PC-3 (cell line): ENCODE measurements at places on chromosomes 16 and 17. TPM values are rescaled to one million over a fixed set of nuclear protein-coding genes. Genes with fewer than 3 reads are reported as not detected.

GRCh38 chr16:6081320-6081976 is 983.9 kb upstream of the EEF2KMT start:
- no peaks in the 10 kb centered on the region for H3K27me3 ChIP-seq
- no peaks in the 10 kb centered on the region for H3K4me1 ChIP-seq
- no peak overlapping the region for H3K27ac ChIP-seq
- peak; percentile 6 for DNase-seq
- no peaks in the 10 kb centered on the region for H3K36me3 ChIP-seq
- H3K4me3 ChIP-seq, result no peak overlapping the region

DNA sequence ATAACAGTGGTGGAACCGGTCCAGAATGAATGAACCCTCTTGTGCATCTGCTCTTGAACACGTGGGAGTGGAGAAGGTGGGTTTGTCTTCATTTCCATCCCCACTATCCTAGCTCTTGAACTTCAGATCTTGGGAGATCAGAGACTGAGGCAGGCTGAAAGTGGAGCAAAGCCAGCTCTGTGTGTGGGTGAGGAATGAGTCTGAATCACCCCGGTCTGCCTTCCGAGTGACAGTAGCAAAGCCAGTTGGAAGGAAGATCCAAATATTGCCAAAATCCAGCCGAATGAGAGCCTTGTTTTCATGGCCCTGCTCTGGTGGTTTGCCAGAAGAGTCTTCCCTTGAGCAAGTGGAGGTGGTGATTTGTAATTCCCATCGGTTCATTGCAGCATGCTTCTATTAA is 29.0 kb upstream of the ASIC2 start:
- no peak overlapping the region for H3K27ac ChIP-seq
- DNase-seq, result no peak
- H3K4me1 ChIP-seq, result no peaks in the 10 kb centered on the region
- peaks cover 15% of the 10 kb centered on the region; the same call in 1 of the 2 replicates for H3K27me3 ChIP-seq
- H3K36me3 ChIP-seq, result no peaks in the 10 kb centered on the region

DNA sequence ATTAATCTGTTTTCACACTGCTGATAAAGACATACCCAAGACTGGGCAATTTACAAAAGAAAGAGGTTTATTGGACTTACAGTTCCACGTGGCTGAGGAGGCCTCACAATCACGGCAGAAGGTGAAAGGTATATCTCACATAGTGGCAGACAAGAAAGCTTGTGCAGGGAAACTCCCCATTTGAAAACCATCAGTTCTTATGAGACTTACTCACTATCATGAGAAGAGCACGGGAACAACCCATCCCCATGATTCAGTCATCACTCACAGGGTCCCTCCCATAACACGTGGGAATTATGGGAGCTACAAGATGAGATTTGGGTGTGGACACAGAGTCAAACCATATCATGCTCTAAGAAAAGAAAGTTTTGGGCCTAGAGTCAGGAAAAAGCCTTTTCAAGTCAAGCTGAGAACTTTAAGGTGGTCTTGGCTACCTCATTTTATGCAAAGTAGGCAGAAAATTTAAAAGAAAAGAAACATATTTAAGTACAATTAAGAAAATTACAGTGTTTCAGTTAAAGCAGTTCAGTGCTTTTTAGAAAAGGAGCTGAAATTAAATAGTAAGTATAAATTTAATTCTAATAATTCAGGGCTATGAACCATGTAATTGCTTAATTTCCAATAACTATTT is 24.9 kb upstream of the CRYM start:
- H3K27me3 ChIP-seq, result no peaks in the 10 kb centered on the region
- no peaks in the 10 kb centered on the region for H3K36me3 ChIP-seq
- peak; percentile 69 for DNase-seq
- peak overlapping the region; percentile 81; the same call in 1 of the 2 replicates for H3K4me3 ChIP-seq
- H3K27ac ChIP-seq, result peak overlapping the region; percentile 75

The DOC2B gene
- total RNA-seq, result 0.46 and 0.69 TPM in 2 replicates

- H3K27ac ChIP-seq, result no peak overlapping the region
- H3K36me3 ChIP-seq, result no peaks in the 10 kb centered on the region
- no peak overlapping the region for H3K4me3 ChIP-seq
- no peaks in the 10 kb centered on the region for H3K4me1 ChIP-seq
Measured at GRCh38 chr16:50521246-50521900, 26.8 kb upstream of the NKD1 start.

The AOC3 gene
- total RNA-seq, result 0.26 and 0.35 TPM in 2 replicates

GRCh38 chr17:40936437-40936971 is 942 bp downstream of the KRT23 start:
- DNase-seq, result no peak
- no peak overlapping the region for H3K27ac ChIP-seq
- H3K27me3 ChIP-seq, result no peaks in the 10 kb centered on the region
- no peak overlapping the region for H3K4me3 ChIP-seq
- H3K4me1 ChIP-seq, result no peaks in the 10 kb centered on the region
- no peaks in the 10 kb centered on the region for H3K36me3 ChIP-seq

The PYY gene
- total RNA-seq, result not detected in 2 replicates

- no peaks in the 10 kb centered on the region for H3K4me1 ChIP-seq
- DNase-seq, result no peak
- H3K4me3 ChIP-seq, result no peak overlapping the region
- H3K27ac ChIP-seq, result no peak overlapping the region
Measured at GRCh38 chr16:58532414-58532813, 17.1 kb downstream of the SETD6 start.

DNA sequence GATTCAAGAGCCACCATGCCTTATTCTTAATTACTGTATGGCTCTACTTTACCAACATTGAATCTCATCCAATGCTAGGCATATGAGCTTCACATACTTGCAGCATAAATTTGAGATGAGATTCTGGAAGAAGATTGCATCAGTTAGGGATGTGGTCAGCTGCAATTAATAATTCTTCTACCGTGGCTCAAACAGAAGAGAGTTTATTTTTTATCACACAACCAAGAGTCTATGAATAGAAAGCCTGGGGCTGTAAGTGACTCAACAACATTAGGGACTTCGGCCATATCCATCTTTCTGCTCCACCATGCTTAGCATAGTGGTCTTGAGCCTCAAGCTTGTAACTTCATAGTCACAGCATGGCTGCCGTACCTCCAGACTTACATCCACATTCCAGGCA is 179.4 kb upstream of the IRX6 start:
- H3K36me3 ChIP-seq, result no peaks in the 10 kb centered on the region
- no peak overlapping the region for H3K27ac ChIP-seq
- H3K27me3 ChIP-seq, result no peaks in the 10 kb centered on the region
- DNase-seq, result no peak

- DNase-seq, result no peak
- H3K36me3 ChIP-seq, result no peaks in the 10 kb centered on the region
- H3K4me3 ChIP-seq, result no peak overlapping the region
- H3K27me3 ChIP-seq, result no peaks in the 10 kb centered on the region
Measured at GRCh38 chr17:9414471-9414870, 161.1 kb downstream of the STX8 start.

- no peaks in the 10 kb centered on the region for H3K27me3 ChIP-seq
- H3K27ac ChIP-seq, result no peak overlapping the region
- peak overlapping the region; percentile 96 for H3K4me3 ChIP-seq
- no peak for DNase-seq
Measured at GRCh38 chr16:58197314-58198012, 443 bp downstream of the CSNK2A2 start.

The CNTROB gene
- 27.5 and 40.5 TPM in 2 replicates for total RNA-seq

The TM4SF5 gene
- total RNA-seq, result not detected in 2 replicates

The TUBB3 gene
- total RNA-seq, result 159 and 199 TPM in 2 replicates

The HOXB6 gene
- total RNA-seq, result 9.5 and 11.3 TPM in 2 replicates

- no peak overlapping the region for H3K4me3 ChIP-seq
- no peaks in the 10 kb centered on the region for H3K4me1 ChIP-seq
- H3K27ac ChIP-seq, result no peak overlapping the region
- peaks cover 69% of the 10 kb centered on the region for H3K36me3 ChIP-seq
Measured at GRCh38 chr17:81612172-81612970, 24.5 kb downstream of the NPLOC4 start.

The STAT5B gene
- not detected in 2 replicates for total RNA-seq

DNA sequence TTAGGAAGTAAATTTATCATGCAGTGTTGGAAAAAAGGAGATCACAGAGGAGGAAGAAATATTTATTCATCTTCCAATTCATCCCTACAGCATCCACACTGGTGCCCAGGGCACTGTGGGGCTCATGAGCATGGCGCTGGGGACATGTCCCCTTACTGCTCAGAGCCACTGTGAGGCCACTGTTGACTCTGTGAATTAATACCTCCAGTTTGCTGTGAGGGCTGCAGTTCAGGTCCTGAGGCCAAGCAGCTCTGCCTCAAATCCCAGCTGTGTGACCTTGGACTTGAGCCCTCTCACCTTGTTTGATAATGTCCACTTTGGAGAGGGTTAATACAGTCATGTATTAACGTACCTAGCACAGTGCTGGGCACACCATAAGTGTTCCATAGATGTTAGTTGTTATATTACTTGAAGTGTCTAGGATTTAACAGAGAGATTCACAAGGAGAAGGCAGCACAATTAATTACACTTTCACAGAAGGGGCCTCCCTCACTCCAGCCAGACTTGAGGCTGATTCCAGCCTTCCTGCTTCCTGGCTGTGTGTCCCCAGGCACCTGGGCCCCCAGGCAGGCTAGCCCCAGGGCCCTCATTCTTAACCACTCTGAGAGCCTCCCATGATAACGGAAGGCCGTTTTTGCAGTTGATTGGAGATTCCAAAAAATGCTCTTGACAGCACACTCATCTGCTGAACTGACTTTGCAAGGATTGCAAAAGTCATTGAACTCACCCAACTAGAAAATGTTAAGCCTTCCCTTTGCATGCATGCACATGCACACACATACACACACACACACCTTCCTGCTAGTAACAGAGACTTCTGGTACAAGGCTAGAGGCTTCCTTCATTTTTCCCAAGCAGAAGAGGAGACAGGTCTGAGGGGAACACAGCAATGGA is 29.4 kb downstream of the KATNIP start:
- 0 out of 2 replicates have a peak overlapping the region, but pooled peaks have one; percentile 18 for H3K4me3 ChIP-seq
- H3K4me1 ChIP-seq, result peaks cover 22% of the 10 kb centered on the region
- no peak for DNase-seq
- H3K36me3 ChIP-seq, result no peaks in the 10 kb centered on the region
- H3K27me3 ChIP-seq, result no peaks in the 10 kb centered on the region

The PRDM7 gene
- total RNA-seq, result not detected in 2 replicates

DNA sequence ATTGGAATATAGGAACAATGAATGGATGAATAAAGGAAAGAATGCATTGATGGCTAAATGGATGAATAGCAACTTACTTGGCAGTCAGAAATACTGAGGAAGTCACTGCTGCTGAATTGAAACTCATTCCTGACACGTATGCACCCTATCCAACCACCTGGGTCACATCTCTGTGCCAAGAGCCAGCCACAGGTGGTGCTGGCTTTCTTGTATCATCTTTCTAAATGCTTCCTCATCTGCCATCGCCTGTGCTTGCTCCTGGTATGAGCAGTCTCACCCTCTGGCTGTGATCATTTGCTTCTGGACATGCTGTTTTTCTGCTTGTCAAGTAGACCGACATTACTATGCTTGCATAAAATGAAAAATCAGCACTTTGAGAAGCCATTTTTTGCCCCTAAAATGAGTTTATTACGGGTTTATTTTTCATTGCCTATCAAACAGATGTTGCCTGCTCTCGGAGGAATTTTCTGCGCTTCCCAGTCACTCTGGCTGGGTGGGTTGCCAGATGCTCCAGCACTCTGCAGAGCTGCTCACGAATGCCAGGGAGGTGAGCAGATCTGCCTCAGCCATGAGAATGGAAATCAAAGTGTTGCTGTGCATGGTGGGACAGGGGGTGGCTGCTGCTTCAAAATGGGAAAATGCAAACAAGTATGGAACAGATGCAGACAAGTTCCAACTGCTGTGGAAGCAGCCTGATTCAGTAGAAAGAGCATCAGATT is 1349.6 kb upstream of the CDH8 start:
- no peak overlapping the region for H3K27ac ChIP-seq
- DNase-seq, result no peak
- H3K27me3 ChIP-seq, result peaks cover 10% of the 10 kb centered on the region
- no peak overlapping the region for H3K4me3 ChIP-seq
- no peaks in the 10 kb centered on the region for H3K4me1 ChIP-seq

The ASPA gene
- not detected in 2 replicates for total RNA-seq

- no peak overlapping the region for H3K27ac ChIP-seq
- no peaks in the 10 kb centered on the region for H3K36me3 ChIP-seq
- no peaks in the 10 kb centered on the region for H3K4me1 ChIP-seq
- H3K4me3 ChIP-seq, result no peak overlapping the region
Measured at GRCh38 chr17:77716289-77716926, 242.1 kb upstream of the TNRC6C start.

- H3K27me3 ChIP-seq, result no peaks in the 10 kb centered on the region
- no peaks in the 10 kb centered on the region for H3K36me3 ChIP-seq
- H3K4me1 ChIP-seq, result no peaks in the 10 kb centered on the region
- H3K27ac ChIP-seq, result no peak overlapping the region
- H3K4me3 ChIP-seq, result no peak overlapping the region
Measured at GRCh38 chr17:41434005-41434404, 6.8 kb downstream of the KRT38 start.

The DNAH2 gene
- 0.62 and 0.92 TPM in 2 replicates for total RNA-seq

The CLDN9 gene
- total RNA-seq, result 0.33 and 1.2 TPM in 2 replicates

DNA sequence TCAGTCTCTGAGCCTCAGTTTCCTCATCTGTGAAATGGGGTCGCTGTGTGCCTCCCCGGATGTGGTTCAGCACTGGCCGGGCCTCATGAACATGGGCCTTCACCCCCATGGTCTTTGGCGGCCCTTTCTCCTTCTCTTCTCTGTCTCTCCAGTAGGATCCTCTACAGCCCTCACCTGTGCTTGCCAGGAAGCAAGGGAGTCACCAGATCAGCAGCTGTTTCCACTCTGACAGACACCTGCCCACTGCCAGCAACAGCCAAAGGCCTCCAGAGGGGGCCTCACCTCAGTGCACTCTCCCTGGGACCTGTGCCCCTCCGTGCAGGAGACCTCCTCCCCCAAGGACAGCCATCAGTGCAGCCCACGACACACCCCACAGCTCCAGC is 89.4 kb downstream of the C16orf78 start:
- 0 out of 2 replicates have a peak, but pooled peaks cover 3% of the 10 kb centered on the region for H3K27me3 ChIP-seq
- no peak overlapping the region for H3K27ac ChIP-seq
- H3K36me3 ChIP-seq, result no peaks in the 10 kb centered on the region
- no peaks in the 10 kb centered on the region for H3K4me1 ChIP-seq
- no peak overlapping the region for H3K4me3 ChIP-seq

- no peak overlapping the region for H3K27ac ChIP-seq
- H3K27me3 ChIP-seq, result peaks cover 16% of the 10 kb centered on the region; the same call in 1 of the 2 replicates
- H3K36me3 ChIP-seq, result no peaks in the 10 kb centered on the region
- H3K4me1 ChIP-seq, result no peaks in the 10 kb centered on the region
- peak; percentile 55 for DNase-seq
Measured at GRCh38 chr17:59485015-59485414, 80.4 kb upstream of the DHX40 start.

GRCh38 chr17:49971848-49972485 is 3.0 kb downstream of the DLX4 start:
- H3K4me3 ChIP-seq, result no peak overlapping the region
- no peak for DNase-seq
- H3K36me3 ChIP-seq, result no peaks in the 10 kb centered on the region
- peaks cover 69% of the 10 kb centered on the region for H3K27me3 ChIP-seq

The CLCN7 gene
- total RNA-seq, result 48.2 and 66.6 TPM in 2 replicates
